ENCODE measurements at places on chromosomes 13 and 19.

DNA sequence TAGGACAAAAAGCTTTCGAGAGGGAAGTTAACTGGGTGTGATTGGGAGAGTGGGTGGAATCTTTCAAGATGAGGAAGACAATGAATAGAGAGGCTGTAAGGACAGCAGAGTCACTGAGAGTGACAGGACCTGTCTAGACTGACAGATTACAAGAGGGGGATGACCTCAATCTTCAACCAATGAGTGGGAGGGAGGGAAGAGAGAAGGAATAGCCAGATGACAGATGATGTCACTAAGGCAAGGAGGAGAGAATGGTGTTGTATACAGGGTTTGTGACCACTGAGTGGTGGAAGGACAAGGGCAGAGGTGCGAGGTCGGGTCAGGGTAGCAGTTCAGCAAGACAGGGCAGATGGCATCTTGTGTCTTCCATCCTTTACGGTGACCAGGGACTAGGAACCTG lies 5.8 kb upstream of the ILF3 start:
- DNase-seq: no peak

- no peak for DNase-seq
Measured at GRCh38 chr13:83344518-83344917, 537.8 kb downstream of the SLITRK1 start.

- DNase-seq: no peak
Measured at GRCh38 chr13:77620138-77620537, 77.3 kb upstream of the SLAIN1 start.

- DNase-seq: no peak
Measured at GRCh38 chr19:8457827-8458226, 13.1 kb downstream of the HNRNPM start.

DNA sequence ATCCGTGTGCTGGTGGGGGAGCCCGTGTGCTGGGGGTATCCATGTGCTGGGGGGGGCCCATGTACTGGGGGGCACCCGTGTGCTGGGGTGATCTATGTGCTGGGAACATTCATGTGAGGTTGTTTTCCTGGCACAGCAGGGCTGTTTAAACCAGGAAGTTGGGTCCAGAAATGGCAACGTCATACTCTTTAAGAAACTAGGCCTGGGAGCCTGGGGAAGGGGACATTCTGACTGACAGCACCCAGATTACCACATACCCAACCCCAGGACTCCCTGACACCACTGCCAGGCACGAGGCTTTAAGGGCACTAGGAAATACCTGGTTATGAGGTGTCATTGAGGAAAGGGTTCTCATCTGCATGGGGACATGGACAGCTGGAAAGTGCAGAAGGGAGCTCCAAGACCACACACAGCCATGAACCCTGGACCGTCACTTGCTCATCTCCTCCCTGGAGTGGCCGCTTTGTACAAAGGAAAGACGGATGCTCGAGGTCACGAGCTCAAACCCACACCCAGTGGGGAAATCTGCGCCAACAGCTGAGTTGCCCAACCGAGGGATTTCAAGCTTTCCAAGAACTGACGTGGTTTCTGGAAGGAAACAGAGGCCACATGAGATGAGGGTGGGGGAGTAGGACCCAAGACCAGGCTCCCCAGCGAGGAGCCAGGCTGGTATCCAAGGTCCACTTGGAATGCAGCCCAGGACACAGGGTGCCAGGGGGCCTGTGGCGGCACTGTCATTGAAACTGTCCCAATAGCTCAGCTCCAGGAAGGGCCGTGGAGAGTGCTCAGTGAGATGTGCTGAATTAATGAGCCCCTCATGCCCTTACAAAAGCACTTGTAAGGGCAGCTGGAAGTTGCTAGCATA lies 40.9 kb downstream of the RAB20 start:
- DNase-seq: peak; percentile 84

GRCh38 chr19:39970425-39970674 lies 615 bp upstream of the PSMC4 start:
- DNase-seq: no peak

GRCh38 chr13:101955764-101956163 lies 446.1 kb downstream of the FGF14 start:
- no peak for DNase-seq

DNA sequence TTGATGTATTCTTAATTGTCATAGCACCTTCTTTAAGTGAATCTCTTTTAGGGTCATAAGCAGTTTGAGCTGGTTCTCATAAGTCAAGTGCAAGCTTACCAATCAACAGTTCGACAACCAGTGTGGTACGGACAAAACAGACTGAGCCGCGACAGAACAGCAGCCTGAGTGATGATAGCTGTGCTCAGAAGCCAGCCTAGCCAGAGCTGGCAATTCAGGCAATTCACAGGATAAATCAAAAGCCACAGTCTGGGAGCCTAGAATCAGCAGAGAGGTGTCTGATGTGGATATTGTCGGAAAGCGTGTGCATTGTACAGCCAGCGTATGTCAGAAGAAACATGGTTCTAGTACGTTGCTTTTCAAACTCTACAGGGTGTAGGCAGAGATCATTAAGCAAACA lies 14.9 kb downstream of the UBE2L5 start:
- no peak for DNase-seq

DNA sequence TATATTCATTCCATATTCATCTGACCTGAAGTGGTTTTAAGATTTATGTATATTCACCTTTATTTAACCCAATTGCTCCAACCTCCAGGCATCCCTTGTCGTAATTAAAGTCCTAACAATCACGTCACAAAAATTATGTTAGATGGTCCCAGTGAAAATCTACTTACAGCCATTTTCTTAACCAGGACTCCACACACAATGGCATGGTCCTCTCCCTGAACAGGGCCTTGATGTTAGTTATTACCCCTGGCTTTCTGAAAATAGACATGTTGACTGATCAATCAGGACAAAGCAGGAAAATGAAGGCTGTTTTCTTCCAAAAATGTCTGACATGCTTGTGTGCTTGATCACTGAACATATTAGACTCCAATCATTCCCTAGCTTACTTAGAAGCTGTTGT lies 542.7 kb upstream of the SLITRK5 start:
- no peak for DNase-seq

- DNase-seq: no peak
Measured at GRCh38 chr19:31572976-31573298, 223.7 kb upstream of the TSHZ3 start.

GRCh38 chr13:60397704-60398378 lies 821 bp downstream of the TDRD3 start:
- DNase-seq: peak; percentile 81

- no peak for DNase-seq
Measured at GRCh38 chr13:49366841-49367240, 77.0 kb downstream of the CAB39L start.

DNA sequence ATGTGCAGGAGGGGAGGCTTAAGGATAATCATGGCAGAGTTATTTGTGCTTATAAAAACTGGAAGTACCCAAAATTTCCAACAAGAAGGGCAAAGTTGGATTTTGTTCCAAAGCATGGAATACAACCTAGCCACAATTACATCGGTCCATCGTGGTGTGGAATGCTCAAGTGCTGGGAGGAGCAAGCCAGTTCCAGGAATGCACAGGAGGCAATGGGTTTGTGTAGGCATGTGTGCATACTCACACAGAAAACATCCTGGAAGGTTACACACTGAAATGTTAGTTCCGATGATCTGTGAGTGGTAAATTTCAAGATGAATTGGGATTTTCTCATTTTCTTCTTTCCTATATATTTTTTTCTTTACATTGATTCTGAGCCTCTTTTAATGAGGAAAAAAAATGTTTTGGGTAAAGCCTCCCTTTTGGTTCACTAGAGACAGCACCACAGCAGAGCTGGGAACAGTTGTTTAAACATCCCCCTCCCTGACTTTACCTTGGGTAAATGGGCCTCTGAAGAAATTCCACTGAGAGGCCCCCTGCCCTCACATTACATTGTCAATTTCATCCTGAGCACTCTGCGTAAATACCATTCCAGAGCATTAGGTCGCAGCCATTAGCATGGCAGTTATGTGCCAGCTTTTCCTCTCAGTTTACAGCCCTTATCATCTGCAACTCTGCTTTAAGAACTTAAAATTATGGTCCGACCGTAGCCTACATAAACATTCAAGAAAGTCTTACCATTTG lies 122.0 kb downstream of the UQCRFS1 start:
- DNase-seq: no peak

GRCh38 chr13:22061806-22062391 lies 391.0 kb downstream of the FGF9 start:
- no peak for DNase-seq

DNA sequence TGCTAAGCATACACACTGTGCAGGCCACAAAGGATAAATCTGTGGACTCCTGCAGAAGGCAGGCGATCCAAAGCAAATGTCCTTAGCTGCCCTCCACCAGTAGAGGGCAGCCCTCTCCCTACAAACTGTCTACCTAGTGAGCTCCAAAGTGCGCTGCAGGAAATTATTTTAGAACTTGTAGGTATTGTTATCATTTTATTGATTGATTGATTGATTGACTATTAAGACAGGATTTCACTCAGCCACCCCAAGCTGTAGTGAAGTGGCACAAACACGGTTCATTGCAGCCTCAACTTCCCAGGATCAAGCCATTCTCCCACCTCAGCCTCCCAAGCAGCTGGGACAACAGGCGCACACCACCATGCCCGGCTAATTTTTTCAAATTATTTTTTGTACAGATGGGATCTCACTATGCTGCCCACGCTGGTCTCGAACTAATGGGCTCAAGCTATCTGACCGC lies 37.3 kb downstream of the RNF6 start:
- peak; percentile 73 for DNase-seq

DNA sequence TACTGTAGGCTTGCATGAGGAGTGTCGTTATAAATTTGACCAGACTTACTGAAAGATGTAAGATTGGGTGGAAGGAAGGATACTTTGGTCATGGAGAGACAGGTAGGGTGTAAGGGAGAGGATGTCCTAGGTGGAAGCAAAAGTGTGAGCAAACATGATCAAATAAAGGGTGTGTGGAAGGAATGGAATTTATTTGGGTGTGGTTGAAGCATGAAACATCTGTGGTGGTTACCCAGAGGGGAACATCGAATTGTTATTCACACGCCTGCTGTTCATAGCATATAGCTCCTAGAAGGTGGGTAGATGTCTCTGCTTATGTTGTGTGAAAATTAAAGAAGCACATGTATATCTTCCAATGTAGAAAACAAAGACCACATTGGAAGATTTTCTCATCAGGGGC lies 157.7 kb downstream of the ATP8A2 start:
- DNase-seq: no peak

DNA sequence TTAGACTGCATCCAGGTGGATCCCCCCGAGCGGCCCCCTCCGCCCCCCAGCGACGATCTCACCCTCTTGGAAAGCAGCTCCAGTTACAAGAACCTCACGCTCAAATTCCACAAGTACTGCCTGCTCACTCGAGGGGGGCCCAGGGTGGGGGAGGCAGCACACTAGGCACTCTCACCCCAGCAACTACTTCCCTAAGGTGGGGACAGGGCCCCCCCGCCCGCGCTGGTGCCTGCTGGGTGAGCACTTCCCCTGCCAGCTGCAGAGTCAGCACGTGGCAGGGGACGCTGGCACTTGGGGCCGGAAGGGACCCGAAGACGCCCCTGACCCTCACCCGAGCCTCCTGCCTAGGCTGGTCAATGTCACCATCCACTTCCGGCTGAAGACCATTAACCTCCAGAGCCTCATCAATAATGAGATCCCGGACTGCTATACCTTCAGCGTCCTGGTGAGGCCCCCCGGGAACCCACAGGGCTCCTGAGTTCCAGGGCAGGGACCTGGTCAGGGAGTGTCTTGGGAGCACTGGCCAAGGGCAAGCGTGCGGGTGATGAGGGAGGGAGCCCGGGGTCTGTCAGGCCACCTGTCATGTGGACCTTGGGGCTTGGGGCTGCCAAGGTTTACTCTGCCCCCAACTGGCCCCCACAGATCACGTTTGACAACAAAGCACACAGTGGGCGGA lies 5.2 kb downstream of the MCOLN1 start:
- DNase-seq: no peak

- DNase-seq: no peak
Measured at GRCh38 chr19:40704491-40705361, 12.0 kb downstream of the COQ8B start.

DNA sequence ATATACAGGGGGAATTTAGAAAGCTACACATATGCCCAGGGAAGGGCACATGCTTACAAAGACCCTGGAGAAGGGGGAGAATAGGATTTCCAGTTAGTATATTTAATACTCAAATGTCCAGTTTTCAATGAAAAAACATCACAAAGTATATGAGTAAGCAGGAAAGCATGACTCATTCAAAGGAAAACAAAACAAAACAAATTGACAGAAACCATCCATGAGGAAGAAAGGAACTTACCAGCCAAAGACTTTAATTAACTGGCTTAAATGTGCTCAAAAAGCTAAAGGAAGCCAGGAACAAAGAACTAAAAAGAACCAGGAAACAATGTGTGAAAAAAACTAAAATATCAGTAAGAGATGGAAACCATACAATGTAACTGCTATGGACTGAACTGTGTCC lies 716.2 kb upstream of the ARGLU1 start:
- DNase-seq: peak; percentile 58

- peak; percentile 47 for DNase-seq
Measured at GRCh38 chr13:46113596-46113995, 8.8 kb upstream of the CPB2 start.
